Fibroblast of skin of right biceps (primary cell): ENCODE measurements at places on chromosomes 5 and 9.

GRCh38 chr5:132658381-132659302, 669 bp downstream of the IL13 start:
- no peak for DNase-seq

- DNase-seq: no peak
Observed at GRCh38 chr9:130313103-130313858, 47.7 kb downstream of the HMCN2 start.

DNA sequence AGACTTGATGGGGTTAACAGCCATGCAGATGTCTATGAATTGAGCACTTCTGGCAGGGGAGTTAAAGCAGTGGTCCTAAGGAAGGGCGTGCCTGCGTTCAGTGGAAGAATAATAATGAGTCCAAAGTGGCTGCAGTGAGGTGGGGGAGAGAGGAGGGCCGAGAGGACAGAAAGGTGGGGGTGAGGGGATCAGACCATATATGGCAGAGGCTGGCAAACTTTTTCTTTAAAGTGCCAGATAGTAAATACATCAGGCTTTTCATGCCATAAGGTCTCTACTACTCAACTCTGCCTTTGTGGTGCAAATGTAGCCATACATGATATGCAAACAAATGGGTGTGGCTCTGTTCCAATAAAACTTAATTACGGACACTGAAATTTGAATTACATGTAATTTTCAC, 77.1 kb downstream of the STRBP start:
- DNase-seq: no peak

DNA sequence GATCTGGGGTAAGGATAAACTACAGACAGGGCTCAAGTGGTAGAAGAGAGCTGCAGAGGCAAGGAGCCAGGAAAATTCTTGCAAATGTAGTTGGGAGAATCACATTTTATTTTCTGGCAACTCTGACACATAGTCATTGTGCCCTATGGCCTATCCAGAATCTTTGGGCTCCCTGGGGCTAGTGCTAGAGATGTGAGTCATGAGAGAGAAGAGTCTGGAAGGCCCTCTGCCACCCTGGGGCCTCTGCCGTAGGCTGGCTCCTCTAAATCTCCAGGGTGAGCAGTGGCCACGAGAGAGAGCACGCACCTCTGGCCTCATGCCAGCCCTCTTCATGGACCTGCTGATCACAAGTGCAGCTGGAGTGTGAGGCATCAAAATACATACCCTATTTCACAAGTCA, 74.3 kb upstream of the SSBP2 start:
- peak; percentile 55 for DNase-seq

DNA sequence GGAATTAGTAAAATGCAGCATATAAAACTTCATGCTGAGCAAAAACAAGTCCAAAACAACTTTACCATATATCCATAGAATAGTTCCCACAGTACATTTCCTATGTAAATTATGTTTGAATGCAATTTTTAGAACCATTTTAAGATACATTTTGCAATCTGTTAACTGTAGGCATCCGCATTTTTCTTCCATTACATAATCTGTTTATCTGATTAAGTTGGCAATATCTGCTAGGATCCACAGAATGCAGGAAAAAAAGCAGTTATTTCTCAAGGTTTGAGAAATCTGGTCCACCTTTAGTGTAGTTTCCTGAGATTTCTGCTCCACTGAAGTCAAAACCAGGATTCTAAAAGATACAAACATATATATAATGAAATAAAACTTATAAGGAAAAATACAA, 6.2 kb downstream of the NUDCD2 start:
- no peak for DNase-seq

- DNase-seq: no peak
Observed at GRCh38 chr5:1748271-1748670, 51.4 kb downstream of the MRPL36 start.

GRCh38 chr5:9380109-9380508, 165.8 kb downstream of the SEMA5A start:
- no peak for DNase-seq
